Esophagus mucosa (tissue), 1 donor: ENCODE measurements at places on chromosomes 1 and 21. TPM values are rescaled to one million over a fixed set of nuclear protein-coding genes. Genes with fewer than 3 reads are reported as not detected.

OR2T2 gene
- total RNA-seq = not detected

LAPTM5 gene
- total RNA-seq = 9.1 TPM

CDA gene
- total RNA-seq = 97.6 TPM

AMY2A gene
- total RNA-seq = not detected

HOOK1 gene
- 31.4 TPM for total RNA-seq

DCAF6 gene
- total RNA-seq = 32.4 TPM

DDOST gene
- 134 TPM for total RNA-seq

EFNA1 gene
- 40.9 TPM for total RNA-seq

ZMYND12 gene
- total RNA-seq = 0.56 TPM

DIO1 gene
- not detected for total RNA-seq

RIMKLA gene
- 0.08 TPM for total RNA-seq

ID3 gene
- total RNA-seq = 25.7 TPM

SPATA21 gene
- total RNA-seq = not detected

GPR37L1 gene
- total RNA-seq = 0.12 TPM

LEPR gene
- total RNA-seq = 2.4 TPM

LGR6 gene
- total RNA-seq = 2.7 TPM

CFAP57 gene
- 0.12 TPM for total RNA-seq

SPRR3 gene
- 10,043 TPM for total RNA-seq

SIM2 gene
- total RNA-seq = 18.3 TPM

SFN gene
- total RNA-seq = 2,315 TPM

IGSF9 gene
- total RNA-seq = 13.0 TPM

SEMA6C gene
- total RNA-seq = 0.88 TPM

ANGPTL1 gene
- 4.1 TPM for total RNA-seq

MAP10 gene
- 0.72 TPM for total RNA-seq

AGT gene
- 0.12 TPM for total RNA-seq

SUSD4 gene
- total RNA-seq = 42.2 TPM

KRTAP7-1 gene
- total RNA-seq = not detected

C1QTNF12 gene
- 3.9 TPM for total RNA-seq

C1orf226 gene
- 4.8 TPM for total RNA-seq

CA14 gene
- 0.28 TPM for total RNA-seq

LCE3A gene
- not detected for total RNA-seq

AVPR1B gene
- total RNA-seq = not detected

LRRC3 gene
- total RNA-seq = 0.72 TPM

PAPPA2 gene
- 0.12 TPM for total RNA-seq

FUBP1 gene
- total RNA-seq = 41.9 TPM

WDR64 gene
- not detected for total RNA-seq

NHLH2 gene
- total RNA-seq = 1.1 TPM

KCNA2 gene
- total RNA-seq = 1.2 TPM

KIRREL1 gene
- total RNA-seq = 9.9 TPM

MTARC1 gene
- total RNA-seq = 6.1 TPM

RPS27 gene
- 1,798 TPM for total RNA-seq

MPC2 gene
- 53.9 TPM for total RNA-seq

DNAJC28 gene
- 0.52 TPM for total RNA-seq

RGS7 gene
- not detected for total RNA-seq
